SK-N-MC (cell line): ENCODE measurements at places on chromosomes 5 and 9.

- peak; percentile 99 for DNase-seq
Measured at GRCh38 chr9:129139993-129140396, 28.8 kb downstream of the PTPA start.

DNA sequence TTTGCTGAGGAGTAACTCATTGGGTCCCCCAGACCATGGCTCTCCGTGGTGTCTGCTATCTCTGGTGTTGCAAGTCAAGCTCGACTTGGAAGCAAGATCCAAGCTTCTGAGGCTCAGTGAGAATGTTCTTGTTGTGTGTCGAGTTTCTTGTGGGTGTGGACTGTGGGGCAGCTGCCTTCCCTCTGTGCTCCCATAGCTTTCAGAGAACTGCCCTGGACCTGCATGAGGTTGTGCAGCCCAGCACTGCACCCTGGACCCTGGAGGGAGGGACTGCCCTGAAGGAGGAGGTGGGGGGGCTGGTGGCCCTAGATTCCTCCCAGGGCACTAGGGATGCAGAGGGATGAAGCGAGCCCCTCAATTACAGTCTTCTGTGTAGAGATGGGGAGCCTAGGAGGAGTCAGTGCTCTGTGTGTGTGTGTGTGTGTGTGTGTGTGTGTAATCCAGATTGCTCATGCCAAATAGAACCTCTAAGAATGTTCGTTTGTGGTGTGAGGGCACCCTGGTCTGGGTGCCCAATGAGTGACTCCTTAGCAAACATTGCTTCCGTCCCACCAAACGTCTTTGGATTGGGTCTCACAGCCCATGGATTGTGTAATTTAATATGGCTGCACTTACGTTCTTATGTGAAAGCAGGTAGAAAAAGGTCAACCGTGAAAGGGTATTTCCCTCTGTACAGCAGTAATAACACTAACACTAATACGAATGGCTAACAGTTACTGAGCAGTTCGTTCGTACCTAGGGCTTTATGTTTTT, 143.3 kb upstream of the LMX1B start:
- DNase-seq, result no peak

- no peak for DNase-seq
Measured at GRCh38 chr9:13478160-13478559, 198.7 kb upstream of the MPDZ start.

GRCh38 chr9:115466756-115467155, 348.8 kb upstream of the TNC start:
- no peak for DNase-seq

GRCh38 chr5:5025098-5025773, 114.9 kb upstream of the ADAMTS16 start:
- no peak for DNase-seq

DNA sequence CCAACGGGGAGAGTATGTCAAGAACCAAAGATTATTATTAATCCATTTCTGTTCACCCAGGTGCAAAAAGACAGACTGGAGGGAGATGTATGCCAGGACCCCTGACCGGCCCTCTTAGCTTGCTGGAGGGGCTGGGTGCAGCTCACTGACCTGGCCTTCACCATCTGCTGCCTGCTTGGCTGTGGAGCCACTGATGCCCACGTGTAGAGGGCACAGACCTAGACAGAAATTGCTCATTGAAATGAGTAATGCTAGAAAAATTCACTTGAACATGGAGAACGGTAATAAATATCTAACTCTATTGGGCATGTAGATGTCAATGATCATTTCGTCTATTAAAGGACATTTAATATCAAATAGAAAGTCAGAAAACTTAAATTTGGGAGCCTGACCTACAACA, 58.8 kb upstream of the ERCC6L2 start:
- no peak for DNase-seq

DNA sequence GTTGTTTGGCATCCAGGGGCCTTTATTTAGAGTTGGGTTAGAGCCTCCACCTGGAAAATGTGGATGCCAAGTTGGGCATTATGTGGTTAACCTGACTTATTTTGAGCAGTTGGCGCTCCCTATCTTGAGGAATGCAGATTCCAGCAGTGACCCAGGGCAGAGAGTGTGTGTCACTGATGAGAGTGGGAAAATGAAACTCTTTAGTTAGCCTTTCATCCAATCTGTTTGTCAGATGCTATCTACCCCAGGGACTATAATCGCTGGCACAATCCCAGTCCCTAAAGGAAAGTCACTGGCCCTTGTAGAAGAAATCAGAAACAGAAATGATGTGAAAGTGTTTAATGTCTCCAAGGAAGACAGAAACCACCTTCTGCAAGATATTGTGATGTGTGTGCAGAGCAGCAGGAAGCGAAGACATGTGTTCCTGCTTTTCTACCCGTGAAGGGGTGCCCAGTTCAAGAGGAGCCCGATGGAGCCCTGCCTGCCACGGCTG, 10.2 kb upstream of the STING1 start:
- no peak for DNase-seq

- DNase-seq, result no peak
Measured at GRCh38 chr5:36252722-36253365, 11.1 kb upstream of the NADK2 start.

- DNase-seq, result no peak
Measured at GRCh38 chr5:59583151-59583809, 310.2 kb downstream of the PDE4D start.

DNA sequence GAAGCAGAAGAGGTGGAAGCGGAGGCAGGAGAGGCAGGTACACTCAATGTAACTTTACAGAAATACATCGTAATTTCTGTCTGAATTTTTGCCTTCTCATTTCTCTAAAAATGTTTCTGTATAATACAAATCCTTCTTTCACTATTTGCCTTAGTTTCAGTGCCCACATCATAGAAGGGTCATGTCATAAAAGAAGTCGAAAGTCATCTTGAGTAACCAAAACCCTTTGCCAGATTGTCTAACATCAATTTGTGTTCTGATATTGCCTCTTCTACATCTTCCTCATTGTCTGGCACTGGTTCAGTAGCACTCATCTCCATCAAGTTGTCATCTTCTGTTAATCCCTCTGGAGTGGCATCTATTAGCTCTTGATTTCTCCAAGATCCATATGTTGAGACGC, 6.2 kb upstream of the CYFIP2 start:
- no peak for DNase-seq

- no peak for DNase-seq
Measured at GRCh38 chr9:98838155-98838867, 30.8 kb downstream of the GALNT12 start.

GRCh38 chr9:88433583-88434255, 45.5 kb downstream of the SPIN1 start:
- DNase-seq, result no peak

DNA sequence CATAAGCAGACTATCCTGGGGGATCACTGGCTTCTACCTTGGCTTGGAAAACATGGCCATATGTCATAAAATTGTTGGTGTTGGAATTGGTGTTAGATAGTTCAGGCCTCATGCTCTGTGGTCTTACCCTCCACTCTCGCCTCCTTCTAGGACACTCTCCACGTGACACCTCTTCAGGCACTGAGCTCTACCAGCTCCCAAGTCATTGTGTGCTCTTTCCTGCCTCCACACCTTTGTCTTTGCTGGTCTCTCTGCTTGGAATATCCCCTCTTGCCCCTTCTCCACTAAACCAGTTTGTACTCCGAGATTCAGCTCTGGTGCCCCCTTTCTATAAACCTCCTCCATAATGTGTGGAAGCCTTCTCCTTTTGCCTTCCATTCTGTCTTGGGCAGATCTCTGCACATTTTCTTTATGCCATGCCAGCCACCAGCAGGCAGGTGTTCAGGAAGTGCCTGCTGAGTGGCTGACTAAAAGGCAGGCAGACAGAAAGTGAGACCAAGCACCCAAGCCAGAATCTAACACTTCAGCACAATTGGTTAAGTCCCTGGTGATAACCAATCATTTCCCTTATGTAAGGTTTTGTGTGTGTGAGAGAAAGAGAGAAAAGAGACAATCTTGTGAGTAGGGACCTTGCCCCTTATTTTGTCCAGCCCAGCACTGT, 37.7 kb downstream of the SAR1B start:
- no peak for DNase-seq
